Putamen (tissue), 1 donor: ENCODE measurements at places on chromosomes 1 and 21.

GRCh38 chr1:94727846-94728715, 92.1 kb upstream of the SLC44A3 start:
- DNase-seq = no peak

- no peak for DNase-seq
These were observed 40.3 kb downstream of the CD247 start for GRCh38 chr1:167477986-167478385.

DNA sequence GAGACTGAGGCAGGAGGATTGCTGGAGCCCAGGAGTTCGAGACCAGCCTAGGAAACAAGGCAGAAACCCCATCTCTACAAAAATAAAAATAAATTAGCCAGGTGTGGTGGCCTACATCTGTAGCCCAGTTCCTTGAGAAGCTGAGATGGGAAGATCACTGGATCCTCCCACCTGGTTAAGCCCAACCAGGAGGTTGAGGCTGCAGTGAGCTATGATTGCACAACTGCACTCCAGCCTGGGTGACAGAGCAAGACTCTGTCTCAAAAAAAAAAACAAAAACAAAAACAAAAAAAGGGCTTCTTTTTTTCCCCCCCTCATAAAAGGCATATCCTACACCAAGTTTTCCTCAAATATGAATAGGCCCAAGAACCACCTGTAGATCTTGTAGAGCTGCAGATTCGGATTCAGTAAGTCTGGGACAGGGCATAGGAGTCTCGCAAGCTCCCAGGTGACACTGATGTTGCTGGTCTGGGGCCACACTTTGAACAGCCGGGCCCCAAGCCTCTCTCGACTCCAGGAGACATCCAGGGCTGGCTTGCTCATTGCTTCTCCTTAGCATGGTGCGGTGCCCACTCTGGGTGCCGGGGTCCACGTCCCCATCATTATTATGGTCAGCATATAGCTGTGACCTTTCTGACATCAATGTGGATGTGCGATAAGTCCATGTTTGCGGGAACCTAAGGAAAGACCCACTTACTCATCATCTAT, 22.1 kb upstream of the UMODL1 start:
- DNase-seq = no peak

- DNase-seq = no peak
These were observed 16.2 kb downstream of the OLIG2 start for GRCh38 chr21:33041981-33042380.

DNA sequence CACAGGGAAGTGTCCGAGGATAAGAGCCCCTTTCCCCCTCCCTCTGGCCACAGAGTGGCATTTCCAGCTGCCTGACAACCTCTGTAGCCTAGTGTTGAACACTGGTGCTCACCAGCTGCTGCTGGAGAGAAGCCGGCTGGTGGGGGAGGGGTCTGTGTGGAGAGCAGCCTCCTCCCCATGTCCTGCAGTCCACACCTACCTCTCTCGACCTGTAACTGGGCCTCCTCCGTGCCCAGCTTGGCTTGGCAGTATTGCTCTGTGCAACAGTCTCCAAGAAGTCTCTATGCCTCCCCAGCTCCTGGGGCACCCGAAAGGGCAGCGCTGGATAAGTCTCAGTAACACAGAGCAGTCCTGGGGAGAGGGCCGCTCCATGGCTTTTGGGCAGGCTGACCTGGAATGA, 17.0 kb downstream of the PAPPA2 start:
- no peak for DNase-seq

GRCh38 chr1:164773102-164773501, 214.1 kb downstream of the PBX1 start:
- DNase-seq = no peak

GRCh38 chr1:234226819-234227165, 146.5 kb upstream of the COA6 start:
- DNase-seq = no peak

DNA sequence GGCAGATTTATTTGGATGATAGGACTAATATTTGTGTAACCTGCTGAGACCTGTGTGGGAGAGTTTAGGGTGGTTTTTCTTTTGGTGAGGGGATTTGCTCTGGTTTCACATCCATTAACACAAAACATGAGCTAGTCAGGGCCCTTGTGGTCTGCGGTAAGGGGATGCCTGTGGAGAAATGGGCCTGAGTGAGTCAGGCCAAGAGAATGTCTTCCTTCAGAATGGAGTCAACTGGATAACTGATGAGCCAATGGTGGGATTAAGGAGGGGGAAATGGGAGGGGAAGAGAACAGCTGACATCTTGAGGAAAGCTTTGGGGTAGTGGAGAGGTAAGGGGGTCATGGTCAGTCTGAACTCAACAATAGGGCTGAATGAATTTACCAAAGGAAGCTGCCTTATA, 13.9 kb downstream of the WNT2B start:
- no peak for DNase-seq

DNA sequence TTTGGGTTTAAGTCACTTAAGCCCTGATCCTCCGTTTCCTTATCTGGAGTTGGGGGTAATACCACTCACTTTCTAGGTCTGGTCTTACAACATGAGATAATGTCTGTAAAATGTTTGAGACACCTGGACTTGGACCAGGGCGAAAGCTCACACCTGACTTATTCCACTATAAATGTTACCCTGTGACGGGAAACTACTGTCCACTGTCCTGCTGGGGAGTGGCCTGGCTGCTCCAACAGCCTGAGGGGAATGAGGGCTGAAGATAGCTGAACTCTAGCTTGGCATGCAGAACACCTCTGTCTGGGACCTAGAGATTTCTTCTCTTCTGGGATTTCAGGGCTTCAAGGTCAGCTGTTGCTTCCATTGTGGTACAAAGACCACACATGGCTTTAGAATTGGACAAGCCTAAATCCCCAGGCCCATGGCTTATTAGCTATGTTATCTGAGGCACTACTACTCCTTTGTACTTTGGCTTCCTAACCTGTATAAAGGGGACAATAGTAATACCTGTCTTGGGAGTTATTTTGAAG, 9.5 kb upstream of the A3GALT2 start:
- DNase-seq = no peak

DNA sequence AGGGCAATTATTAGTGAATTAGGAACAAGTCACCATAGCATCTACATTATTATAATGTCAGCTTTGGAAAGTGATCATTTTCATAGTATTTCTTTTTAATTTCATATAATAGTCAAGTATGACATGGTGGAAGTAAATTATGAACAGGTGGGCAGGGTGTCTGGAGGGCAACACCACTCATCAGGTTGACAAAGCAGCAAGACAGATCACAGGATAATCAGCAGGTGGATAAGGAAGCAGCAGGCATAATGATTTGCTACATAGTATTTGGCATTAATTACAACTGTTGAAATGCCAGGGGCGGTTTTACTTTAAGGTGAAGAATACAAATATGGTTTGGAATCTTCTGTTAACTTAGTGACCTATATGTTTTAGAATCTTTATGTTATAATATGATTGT, 1342.2 kb downstream of the PLA2G4A start:
- no peak for DNase-seq

GRCh38 chr21:34707876-34708325, 39.1 kb downstream of the CLIC6 start:
- DNase-seq = no peak

GRCh38 chr1:100539836-100540536, 2.0 kb downstream of the GPR88 start:
- DNase-seq = no peak

- no peak for DNase-seq
These were observed 77.8 kb upstream of the KIAA0040 start for GRCh38 chr1:175270361-175270760.

DNA sequence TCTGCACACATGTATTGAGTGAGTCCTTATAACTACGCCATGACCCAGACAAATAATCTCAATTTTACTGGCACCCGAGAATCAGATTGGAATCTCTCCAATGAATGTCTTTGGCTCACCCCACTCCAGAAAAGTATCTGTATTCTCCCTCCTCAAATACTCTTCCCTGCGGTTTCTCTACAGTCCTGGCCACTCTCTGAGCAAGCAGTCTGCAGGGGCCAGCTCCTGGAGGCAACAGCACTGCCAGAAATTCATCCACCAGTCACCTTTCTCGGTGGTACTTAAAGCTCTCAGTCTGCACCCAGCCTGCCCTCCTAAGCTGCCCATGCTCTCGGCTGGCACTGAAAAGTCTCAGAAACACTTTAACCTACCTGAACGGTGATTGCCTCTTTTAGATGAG, 16.1 kb upstream of the LYST start:
- DNase-seq = no peak

GRCh38 chr1:22955146-22955545, 17.5 kb downstream of the LACTBL1 start:
- DNase-seq = no peak

GRCh38 chr1:65109487-65109886, 38.5 kb upstream of the AK4 start:
- no peak for DNase-seq

GRCh38 chr1:168348146-168348709, 67.6 kb downstream of the TBX19 start:
- no peak for DNase-seq

DNA sequence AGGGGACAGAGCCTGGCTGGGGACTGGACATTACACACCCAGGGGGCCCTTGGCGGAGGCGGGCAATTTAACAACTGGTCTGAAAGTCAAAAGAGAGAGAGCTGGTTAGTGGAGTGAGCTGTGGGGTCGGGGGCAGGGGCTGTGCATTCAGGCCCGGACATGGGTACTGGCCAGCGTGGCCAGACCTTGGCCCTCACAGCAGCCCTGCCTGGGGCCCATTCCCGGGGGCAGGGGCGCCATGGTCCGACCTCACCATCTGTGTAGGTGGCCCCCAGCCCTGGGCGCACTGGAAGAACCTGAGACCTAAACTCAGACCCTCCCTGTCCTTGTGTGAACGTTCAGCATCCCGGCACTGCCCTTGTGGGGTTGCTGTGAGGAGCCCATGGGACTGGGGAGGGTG, 5.0 kb downstream of the CLDN19 start:
- DNase-seq = no peak

GRCh38 chr1:23224739-23225648, 7.7 kb upstream of the HTR1D start:
- no peak for DNase-seq

DNA sequence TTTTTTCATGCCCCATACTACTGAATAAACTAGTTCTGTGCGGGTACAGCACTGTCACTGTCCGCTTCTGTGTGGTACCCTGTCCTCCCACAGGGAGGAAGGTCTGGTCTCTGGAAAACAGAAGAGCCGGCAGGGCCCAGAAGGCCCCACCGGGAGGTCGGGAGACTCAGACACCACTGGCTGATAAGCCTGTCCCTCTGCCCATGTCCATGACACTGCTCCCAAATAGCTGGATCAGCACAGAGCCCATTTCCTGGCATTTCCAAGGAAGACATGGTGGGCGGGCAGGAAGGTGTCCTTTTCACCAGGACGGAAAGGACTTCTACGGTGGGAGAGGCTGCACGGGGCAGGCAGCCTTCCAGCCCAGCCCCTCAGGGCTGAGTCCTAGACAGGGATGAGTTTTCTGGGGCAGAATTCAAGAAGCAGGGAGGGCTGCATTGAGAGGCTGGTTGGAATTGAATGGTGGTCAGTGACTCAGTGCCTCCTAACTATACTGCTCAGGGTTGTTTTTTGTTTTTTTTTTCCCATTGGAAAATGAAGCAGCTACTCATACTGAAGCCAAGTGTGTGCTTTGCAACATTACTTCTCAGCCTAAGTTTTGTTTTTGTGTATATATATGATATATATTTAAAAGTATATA, 7.1 kb downstream of the PSRC1 start:
- no peak for DNase-seq

GRCh38 chr1:201500670-201501120, 6.2 kb downstream of the CSRP1 start:
- peak; percentile 66 for DNase-seq

DNA sequence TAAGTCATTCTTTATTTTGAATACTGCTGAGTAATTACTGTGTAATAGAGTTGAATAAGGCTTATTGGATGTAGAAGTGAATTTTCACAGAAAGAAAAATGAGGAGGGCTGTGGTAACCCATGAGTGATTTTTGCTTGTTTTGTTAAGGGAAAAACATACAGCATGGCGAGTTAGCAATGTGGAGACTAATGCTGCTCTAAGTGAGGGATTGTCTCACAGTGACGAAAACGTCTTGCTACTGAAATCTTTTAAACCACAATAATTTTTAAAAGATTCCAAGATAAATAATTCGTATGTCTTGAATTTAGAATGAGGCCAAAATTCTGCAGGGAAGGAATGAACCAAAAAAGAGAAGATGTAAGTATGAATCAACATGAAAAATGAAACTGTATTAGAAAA, 16.2 kb upstream of the PLA2G4A start:
- no peak for DNase-seq

DNA sequence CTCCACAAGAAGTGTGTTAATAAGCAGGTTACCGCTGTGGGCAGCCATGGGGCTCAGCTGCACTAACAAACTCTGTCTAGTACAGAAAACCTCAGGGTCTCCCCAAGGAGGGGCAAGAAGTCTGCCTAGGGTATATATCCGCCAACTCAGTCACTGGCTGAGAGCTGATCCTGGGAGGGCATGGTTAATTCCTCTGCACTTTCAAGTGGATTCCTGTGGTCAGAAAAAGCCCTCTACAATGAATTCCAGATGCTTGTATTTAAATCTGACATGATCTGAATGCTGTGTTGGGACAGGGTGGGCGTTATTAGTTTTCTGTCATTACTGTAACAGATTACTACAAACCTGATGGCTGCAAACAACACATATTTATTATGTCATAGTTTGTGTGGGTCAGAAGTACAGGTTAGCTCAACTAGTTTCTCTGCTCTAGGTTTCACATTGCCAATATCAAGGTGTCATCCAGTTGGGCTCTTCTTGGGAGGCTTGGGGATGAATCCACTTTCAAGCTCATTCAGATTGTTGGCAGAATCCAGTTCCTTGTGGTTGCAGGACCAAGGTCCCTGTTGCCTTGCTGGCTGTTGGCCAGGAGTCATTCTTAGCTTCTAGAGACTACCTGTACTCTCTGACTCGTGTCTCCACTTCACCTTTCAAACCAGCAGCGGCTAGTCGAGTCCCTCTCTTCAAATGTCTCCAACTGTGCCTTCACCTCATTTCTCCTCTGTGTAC, 8.0 kb upstream of the SELE start:
- no peak for DNase-seq

- no peak for DNase-seq
These were observed at the start of gene PTGER3 for GRCh38 chr1:71047635-71048607. PTGER3 (minus strand) TSS chr1:71047816; CDS start chr1:71047577, 239 bp downstream.
